ENCODE measurements at places on chromosomes 7 and 10.

GRCh38 chr7:92925876-92926696 is 89.7 kb upstream of the CDK6 start:
- no peak overlapping the region for H3K4me3 ChIP-seq
- H3K27me3 ChIP-seq = no peaks in the 10 kb centered on the region
- DNase-seq = no peak
- H3K27ac ChIP-seq = no peak overlapping the region

GRCh38 chr7:2387897-2388636 is 15.3 kb upstream of the CHST12 start:
- no peaks in the 10 kb centered on the region for H3K27me3 ChIP-seq
- DNase-seq = no peak
- no peak overlapping the region for H3K27ac ChIP-seq
- H3K4me1 ChIP-seq = peaks cover 6% of the 10 kb centered on the region

- no peaks in the 10 kb centered on the region for H3K36me3 ChIP-seq
- no peaks in the 10 kb centered on the region for H3K27me3 ChIP-seq
- no peak overlapping the region for H3K27ac ChIP-seq
- no peak overlapping the region for H3K4me3 ChIP-seq
- H3K4me1 ChIP-seq = no peaks in the 10 kb centered on the region
Observed at GRCh38 chr10:62159351-62159750, 109.3 kb downstream of the RTKN2 start.

- no peak for DNase-seq
- no peaks in the 10 kb centered on the region for H3K27me3 ChIP-seq
- H3K4me1 ChIP-seq = peaks cover 34% of the 10 kb centered on the region
- H3K4me3 ChIP-seq = no peak overlapping the region
Observed at GRCh38 chr7:101740981-101741725, 76.3 kb upstream of the CUX1 start.

DNA sequence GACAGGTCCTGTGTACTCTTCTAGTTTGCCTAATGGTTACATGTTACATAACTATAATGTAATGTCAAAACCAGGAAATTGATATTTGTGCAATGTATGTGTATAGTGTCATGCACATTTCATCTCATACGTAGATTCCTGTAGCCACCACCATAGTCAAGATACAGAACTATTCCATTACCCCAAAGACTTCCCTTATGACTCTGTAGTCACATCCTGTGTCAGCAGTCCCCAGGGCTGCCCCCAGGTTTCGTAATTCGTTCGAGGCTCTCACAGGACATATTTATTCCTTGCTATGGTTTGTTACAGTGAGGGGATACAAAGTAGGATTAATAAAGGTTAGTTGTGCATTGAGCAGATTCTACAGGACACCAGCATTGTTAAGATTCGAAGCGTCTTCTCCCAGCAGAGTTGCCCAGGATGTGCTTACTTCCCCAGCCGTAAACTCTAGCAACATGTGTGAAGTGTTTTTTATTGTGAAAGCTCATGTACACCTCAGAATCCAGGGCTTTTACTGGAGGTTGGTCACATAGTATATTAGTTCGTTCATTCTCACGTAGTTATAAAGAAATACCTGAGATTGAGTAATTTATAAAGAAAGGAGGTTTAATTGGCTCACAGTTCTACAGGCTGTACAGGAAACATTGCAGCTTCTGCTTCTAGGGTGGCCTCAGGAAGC is 18.6 kb downstream of the RABGEF1 start:
- H3K27me3 ChIP-seq = no peaks in the 10 kb centered on the region
- H3K4me3 ChIP-seq = no peak overlapping the region
- H3K4me1 ChIP-seq = no peaks in the 10 kb centered on the region
- no peak overlapping the region for H3K27ac ChIP-seq

GRCh38 chr10:89080660-89081059 is 90.1 kb downstream of the FAS start:
- H3K4me1 ChIP-seq = no peaks in the 10 kb centered on the region
- no peaks in the 10 kb centered on the region for H3K27me3 ChIP-seq
- no peak for DNase-seq
- H3K4me3 ChIP-seq = no peak overlapping the region
- H3K27ac ChIP-seq = no peak overlapping the region

GRCh38 chr10:63719226-63719856 is 198.1 kb downstream of the REEP3 start:
- DNase-seq = no peak
- no peak overlapping the region for H3K4me3 ChIP-seq
- no peak overlapping the region for H3K27ac ChIP-seq
- H3K27me3 ChIP-seq = no peaks in the 10 kb centered on the region
- no peaks in the 10 kb centered on the region for H3K36me3 ChIP-seq

- DNase-seq = no peak
- H3K4me1 ChIP-seq = no peaks in the 10 kb centered on the region
- H3K36me3 ChIP-seq = no peaks in the 10 kb centered on the region
- H3K4me3 ChIP-seq = no peak overlapping the region
- no peak overlapping the region for H3K27ac ChIP-seq
Observed at GRCh38 chr7:144997512-144997911, 161.7 kb upstream of the TPK1 start.
